ENCODE measurements at places on chromosomes 2 and 18.

DNA sequence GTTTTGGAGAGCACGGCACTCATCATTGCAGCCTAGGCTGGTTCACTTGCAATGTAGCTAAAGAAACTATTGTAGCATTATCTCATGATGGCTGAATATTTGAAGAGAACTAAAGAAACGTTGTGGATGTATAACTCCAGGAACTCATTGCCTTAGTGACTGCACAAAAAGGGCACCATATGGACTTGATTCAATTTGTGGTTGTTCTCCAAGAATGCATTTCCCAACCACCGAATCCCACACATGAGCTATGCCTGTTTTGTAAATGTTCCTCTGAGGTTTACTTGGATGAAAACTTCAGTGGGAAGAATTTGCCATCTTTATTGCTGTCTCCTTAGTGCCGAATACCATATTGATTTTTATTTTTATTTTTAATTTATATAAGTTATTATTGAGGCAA lies 43.5 kb downstream of the DOK6 start:
- no peak for DNase-seq

DNA sequence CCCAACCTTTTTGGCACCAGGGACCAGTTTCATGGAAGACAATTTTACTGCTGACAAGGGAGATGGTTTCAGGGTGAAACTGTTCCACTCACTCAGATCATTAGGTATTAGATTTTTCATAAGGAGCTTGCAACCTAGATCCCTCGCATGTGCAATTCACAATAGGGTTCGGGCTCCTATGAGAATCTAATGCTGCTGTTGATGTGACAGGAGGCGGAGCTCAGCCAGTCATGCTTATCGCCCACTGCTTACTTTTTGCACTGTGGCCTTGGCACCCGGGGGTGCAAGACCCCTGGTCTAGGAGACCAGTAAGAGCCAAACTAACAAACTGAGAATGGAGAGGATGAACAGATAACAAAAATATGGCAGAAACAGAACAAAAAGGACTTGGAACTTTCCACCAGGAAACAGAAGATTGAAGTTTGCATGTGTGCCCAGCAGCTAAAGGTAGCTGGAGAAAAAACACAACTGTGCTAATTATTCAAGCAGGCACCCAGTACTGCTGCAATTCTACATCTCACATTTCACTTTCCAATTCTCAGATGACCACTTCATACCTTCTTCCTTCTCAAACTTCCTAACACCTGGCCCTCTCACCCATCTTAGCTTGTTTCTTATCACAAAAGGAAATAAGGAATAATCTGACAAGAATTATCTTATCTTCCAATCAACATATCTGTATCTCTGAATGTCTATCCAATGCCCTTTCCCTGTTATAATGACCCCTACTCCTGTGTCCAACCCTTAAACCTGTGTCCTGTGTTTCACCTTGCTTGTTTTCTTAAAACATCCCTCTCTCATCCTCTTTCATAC lies 24.8 kb downstream of the SP3 start:
- DNase-seq = no peak

DNA sequence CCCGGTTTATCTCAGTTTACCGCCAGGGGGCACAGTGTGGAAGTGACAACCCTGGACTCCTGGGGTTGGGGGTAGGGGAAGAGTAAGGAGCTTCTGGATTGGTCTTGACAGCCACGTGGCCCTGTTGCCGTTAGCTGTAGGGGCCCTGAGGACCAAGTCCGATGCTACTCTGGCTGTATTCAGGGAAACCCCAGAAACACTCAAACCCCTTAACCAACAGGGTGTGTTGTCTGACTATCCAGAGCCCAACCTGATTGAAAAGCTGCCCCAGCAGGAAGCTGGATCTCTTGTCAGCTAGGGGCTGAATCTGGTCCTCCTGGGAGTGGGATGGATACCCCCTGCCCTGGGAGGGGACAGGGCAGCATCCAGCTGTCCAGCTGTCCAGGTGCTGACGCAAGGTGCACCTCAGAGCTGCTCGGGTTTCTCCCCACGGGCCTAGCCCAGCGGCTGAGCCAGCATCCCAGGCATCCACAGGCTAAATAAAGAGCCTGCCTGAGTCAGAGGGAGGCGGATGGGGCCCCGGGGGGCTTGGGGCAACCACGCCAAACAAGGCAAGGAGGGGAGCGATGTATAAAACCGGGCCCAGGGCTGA lies 3.1 kb upstream of the GMPPA start:
- DNase-seq = peak; percentile 57

DNA sequence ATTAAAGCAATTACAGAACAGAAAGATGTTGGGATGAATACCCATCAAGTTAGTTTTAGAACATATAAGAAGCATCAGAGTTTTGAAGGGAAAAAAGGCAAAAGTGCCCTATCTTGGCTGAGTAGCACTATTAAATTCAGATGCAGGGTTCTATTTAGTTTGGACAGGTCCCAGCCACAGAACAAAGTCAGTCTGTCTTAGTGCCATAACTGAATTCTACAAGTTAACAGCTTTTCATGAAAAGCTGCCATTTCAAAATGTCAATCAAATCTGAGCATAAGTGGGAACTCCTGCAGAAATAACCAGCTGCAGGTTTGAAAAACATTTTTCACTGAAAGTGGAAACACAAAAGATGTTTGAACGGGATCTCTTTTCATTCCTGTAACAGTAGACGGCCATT lies 160.4 kb downstream of the SRBD1 start:
- no peak for DNase-seq

- DNase-seq = no peak
Observed at GRCh38 chr18:56647951-56648893, 2.9 kb upstream of the WDR7 start.

- no peak for DNase-seq
Observed at GRCh38 chr2:84939426-84940087, 31.4 kb upstream of the KCMF1 start.

DNA sequence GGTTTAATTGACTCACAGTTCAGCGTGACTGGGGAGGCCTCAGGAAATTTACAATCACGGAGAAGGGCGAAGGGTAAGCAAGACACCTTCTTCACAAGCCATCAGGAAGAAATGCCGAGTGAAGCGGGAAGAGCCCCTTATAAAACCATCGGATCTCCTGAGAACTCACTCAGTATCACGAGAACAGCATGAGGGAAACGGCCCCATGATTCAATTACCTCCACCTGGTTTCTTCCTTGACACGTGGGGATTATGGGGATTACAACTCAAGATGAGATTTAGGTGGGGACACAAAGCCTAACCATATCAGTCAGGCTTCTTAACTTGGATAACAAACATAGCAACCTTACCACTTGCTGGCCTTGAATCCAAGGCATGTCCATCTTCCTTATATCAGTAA lies 289.0 kb upstream of the STON1 start:
- no peak for DNase-seq

GRCh38 chr18:53605198-53605597 lies 619.3 kb downstream of the MBD2 start:
- DNase-seq = no peak

- DNase-seq = no peak
Observed at GRCh38 chr2:173550143-173550542, 195.5 kb downstream of the CDCA7 start.
